HTR-8/SVneo (cell line): ENCODE measurements at places on chromosomes 4 and X.

- DNase-seq = no peak
Observed at GRCh38 chr4:87018753-87019152, 83.9 kb downstream of the AFF1 start.

GRCh38 chr4:187019896-187020295, 296.2 kb upstream of the FAT1 start:
- DNase-seq = no peak

- DNase-seq = no peak
Observed at GRCh38 chr4:177596991-177597390, 154.8 kb upstream of the AGA start.

DNA sequence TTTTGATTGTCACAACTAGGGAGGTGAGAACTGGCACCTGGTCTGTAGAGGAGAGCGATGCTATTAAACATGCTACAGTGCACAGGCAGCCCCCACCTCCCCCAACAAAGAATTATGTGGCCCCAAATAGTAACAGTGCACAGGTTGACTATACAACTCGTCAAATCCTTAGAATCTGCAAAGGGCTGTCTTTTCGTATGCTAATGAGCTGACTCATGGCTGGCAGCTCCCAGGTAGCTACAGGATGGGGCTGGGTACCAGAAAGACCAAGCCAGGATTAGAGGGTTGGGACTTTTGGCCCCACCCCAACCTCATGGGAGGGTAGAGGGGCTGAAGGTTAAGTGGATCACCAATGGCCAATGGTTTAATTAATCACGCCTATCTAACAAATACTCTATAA, 104.7 kb upstream of the SORBS2 start:
- no peak for DNase-seq

- DNase-seq = no peak
Observed at GRCh38 chrX:32599156-32599555, 612.2 kb downstream of the DMD start.

DNA sequence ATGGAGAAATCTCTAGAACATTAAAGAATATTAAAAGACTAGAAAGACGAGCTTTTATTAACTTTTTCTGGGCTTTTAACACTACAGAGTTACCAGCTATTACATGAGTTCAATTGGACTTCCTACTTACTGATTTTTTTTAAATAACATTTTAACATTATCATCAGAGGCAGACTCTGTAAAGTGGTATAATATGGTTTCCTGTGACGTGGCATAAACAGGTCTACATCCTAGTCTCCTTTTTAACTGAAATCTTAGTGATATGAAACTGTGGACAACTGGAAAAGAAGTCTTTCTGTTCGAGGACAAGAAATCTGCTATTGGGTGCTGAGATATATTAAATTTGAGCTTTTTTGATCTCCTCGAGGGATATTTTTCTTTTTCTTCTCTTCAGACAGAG, 48.7 kb upstream of the ABCG2 start:
- DNase-seq = no peak
